Left colon (tissue), 2 donors: ENCODE measurements at places on chromosomes 1 and 21. TPM values are rescaled to one million over a fixed set of nuclear protein-coding genes. Genes with fewer than 3 reads are reported as not detected.

- no peak for DNase-seq
Measured at GRCh38 chr1:235021815-235022214, 106.8 kb downstream of the TOMM20 start.

- DNase-seq = no peak
Measured at GRCh38 chr1:244955661-244956060, 91.3 kb upstream of the HNRNPU start.

The ZNF672 gene
- 36.2 TPM for total RNA-seq

The PPIAL4G gene
- not detected for total RNA-seq

DNA sequence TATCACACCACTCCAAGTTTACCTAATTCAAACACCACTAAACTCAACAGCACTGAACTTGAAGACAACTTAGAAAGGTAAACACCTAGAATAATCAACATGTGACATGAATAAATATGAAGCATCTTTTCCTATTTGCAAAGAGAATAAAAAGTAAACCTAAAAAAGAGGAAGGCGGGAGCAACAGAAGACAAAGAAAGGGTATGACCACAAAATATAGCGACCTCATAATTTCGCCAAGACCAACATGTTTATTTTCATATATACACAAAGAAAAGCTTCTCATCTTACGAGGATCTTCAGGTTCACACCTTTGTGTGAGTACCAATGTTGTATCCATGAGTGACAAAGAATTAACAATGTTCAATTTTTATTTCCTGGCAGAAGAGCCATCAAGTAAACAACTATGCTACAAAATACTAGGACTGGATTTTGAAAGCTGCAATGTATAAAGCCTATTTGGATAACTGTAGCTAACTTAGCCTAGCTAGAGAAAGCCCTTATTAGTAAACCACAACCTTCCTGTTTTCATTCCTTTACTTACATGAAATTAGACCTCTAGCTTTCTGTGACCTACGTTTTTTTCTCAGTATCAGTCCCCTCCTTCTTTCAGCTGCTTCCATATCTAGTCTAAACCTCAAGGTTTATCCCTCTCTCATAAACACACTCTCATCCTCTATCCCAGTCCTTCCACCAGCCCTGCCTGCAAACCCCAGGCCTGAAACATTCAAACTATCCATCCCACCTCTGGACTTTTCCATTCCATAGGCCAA lies 21.3 kb upstream of the PHTF1 start:
- DNase-seq = no peak

The ARMH1 gene
- total RNA-seq = 1.1 TPM

GRCh38 chr1:228364706-228365213 lies 41.9 kb downstream of the TRIM11 start:
- no peak for DNase-seq

GRCh38 chr1:247204177-247204647 lies 32.4 kb upstream of the ZNF124 start:
- DNase-seq = no peak

DNA sequence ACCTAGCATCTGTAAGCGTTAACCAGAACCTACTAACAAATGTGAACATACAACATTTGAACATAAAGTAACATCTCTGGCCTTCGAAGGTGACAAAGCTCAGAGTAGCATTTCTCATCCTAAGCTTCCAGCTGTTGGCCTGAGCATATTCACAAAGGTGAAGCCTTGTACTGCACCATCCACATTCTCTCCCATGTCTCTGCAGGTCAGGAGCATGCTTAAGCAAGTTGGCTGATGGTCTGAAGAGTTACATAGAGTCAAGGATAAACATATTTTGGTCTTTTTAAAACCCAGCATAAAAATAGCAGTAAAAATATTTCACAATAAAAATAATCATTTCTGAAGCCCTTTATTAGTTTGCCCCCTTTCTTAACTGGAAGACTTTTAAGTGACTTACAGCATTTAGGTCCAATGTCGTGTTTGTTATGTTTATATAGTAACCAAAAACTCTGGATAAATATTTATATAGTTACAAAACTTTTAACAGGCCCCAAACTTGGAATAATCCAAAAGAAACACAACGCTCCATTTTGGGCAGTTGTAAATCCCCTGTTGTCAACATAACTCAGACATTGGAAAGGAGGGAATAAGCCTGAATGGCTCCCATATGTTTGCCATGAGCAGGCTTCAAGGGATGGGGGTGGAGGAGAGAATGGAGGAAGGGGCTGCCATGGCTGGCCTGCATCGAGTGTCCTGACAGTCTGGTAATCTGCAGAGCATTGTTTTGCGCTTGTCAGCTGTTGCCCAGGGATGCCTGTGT lies 42.8 kb upstream of the ENAH start:
- DNase-seq = no peak

GRCh38 chr1:107795441-107795840 lies 169.5 kb downstream of the VAV3 start:
- DNase-seq = no peak

The ATP6V1G3 gene
- total RNA-seq = not detected

DNA sequence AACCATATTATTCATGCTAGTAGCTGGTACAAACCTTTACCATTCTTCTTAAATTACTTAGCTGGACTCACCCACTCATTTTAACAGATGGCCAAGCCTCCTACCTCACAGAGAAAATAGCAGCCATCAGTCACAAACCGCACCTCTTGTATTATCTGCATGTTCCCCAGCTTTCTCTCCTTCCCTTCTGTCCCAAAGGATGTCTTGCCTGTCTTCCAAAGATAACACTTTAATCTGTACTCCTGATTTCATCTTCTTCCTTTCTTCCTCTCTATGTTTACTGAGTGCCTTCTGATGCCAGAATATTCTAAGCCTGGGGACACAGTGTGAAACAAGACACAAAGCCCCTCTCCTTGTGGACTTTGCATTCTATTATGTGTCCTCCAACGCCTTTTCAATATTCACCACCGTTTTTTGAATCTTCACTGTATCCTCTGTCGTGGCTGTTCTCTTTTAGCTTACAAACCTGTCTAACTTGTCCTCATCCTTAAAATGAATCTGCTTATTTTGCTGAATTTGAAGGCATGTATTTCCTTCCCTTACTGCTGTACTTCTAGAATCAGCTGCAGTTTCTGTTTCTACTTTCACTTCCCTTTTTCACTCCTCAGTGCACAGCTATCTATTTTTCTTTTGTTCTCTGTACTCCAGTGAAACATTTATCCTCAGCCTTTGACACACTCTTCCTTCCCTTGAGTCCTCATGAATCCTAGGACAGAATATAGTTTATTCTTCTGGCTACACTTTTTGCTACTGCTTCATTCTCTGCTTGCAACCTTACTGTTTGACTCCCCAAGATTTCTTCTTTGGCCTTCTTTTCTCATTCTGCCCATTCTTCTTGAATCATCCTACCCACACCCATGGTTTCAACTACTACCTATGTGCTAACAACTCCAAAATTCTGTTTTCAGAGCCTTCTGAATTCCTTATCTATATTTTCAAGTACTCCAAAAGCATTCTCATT lies 216.9 kb upstream of the SAMSN1 start:
- DNase-seq = no peak

DNA sequence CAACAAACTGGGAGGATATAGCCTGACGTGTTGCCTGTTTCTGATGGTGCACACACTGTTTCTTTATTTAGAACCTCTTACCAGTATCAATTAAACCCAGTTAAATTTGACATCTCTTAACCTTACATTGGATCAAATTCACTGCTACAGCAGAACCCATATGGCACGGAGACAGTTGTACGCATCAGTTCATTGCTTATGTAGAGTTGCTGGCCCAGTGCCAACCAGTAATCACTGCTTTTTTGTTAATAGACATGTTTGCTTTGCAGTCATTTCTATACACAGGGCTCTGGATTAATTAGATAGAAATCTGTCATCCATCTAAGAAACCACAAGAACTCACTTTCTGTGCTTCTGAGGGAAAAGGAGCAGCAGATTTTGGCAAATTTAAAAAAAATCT lies 154.0 kb downstream of the RWDD3 start:
- DNase-seq = no peak

The SLC2A5 gene
- 10.4 TPM for total RNA-seq

- DNase-seq = no peak
Measured at GRCh38 chr1:85864727-85865126, 156.5 kb upstream of the ZNHIT6 start.

The ASCL5 gene
- total RNA-seq = not detected

- no peak for DNase-seq
Measured at GRCh38 chr21:41378849-41379248, 17.0 kb downstream of the MX2 start.

The CLDN19 gene
- not detected for total RNA-seq

DNA sequence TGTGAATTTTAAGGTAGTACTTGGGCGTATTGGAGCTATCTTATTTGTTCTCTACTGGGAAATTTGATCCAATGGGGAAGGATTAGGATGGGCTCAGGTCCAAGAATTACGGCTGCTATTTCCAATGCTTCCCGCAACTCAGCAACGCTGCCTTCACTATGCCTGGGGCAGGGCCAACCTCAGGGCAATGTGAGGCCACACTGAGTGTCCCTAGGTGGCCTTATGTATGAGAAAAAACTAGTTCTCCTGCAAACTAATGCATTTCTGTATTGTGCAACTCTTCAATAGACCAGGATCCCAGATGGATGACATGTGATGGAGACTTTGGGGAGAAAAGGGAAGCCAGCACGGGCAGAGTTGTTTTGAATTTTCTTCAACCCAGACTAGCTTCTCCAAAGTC lies 168.1 kb downstream of the DUSP10 start:
- no peak for DNase-seq

DNA sequence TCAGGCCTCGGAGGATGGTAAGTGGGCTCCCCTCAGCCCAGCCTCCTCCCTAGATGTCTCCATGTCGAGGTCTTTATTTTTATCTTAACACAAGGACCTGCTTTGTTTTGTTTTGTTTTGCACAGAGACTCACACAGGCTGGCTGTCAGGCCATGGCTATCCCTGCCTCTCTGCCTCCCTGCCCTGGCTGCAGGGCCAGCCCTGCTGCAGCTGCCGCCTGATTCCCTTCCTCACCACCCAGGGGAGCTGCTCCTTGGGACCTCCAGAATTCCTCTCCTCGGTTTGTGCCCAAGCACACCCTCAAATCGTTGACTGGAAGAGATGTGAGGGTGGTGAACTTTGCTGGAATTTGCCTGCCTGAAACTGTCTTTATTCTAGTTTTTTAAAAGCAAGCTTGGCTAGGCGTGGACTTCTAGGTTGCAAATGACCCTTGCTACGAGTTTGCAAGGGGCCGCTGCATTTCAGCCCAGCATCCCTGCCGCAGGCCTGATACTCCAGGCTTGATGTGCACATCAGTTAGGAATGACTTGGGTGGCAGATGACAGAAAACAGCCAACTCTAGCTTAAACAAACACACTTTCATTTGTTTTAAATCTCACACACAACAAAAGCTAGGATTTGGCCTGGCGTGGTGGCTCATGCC lies 37.1 kb downstream of the WNT9A start:
- no peak for DNase-seq

- no peak for DNase-seq
Measured at GRCh38 chr21:36127977-36128376, 6.9 kb upstream of the CBR3 start.

GRCh38 chr1:150151291-150152181 lies 1.8 kb downstream of the PLEKHO1 start:
- peak; percentile 63 for DNase-seq

The SMG7 gene
- 53.4 TPM for total RNA-seq

- DNase-seq = no peak
Measured at GRCh38 chr1:4305526-4306301, 348.7 kb upstream of the AJAP1 start.

The KCNH1 gene
- 0.27 TPM for total RNA-seq

DNA sequence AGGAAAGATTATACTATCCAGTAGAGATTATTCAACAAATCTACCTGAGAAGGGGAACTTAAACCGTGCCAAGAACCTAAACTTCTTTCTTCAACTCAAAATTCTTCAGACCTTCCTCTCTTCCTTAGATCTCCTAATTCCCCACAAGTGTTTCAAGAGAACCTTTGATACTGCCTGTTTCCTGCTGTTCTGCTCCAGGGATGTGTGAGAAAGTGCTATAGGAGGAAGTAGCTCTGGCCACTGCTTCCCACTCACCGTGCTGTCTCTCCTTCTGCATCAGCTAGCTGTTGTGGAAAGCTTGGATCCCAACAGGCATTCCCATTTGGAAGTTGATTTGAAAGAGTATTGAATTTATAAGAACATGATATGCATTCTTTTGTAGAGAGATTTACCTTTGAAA lies 4.5 kb upstream of the NOS1AP start:
- DNase-seq = no peak

DNA sequence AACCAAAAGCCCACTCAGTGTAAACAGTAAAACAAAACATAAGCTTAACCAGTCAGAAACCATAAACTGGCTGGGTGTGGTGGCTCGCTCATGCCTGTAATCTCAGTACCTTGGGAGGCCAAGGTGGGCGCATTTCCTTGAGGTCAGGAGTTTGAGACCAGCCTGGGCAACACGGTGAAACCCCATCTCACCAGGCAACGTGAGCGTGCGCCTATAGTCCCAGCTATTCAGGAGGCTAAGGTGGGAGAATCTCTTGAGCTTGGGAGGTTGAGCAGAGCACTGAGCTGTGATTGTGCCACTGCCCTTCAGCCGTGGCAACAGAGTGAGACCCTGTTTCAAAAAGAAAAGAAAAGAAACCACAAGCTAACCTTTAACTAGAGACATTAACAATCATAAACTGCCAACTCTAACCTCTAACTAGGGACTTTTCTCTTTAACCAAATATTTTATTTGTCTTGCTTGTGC lies 13.1 kb upstream of the PRRC2C start:
- no peak for DNase-seq

DNA sequence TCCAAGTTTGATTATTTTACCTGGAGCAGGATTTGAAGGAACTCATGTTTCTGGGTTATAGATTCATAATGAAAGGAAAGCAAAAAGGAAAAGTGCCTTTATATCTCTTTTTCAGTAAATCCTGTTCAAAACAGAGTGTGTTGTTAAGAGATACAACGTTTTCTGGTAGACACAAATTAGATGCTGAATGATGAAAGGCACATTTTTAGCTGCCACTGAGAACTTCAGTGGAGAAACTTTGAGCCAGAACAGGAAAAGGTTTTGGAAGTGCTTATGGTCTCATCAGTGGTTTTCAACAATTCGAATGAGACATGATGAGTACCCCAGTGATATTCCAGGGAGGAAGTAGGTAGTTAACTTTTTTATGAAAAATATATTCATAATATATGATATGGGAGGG lies 338.0 kb upstream of the C1orf87 start:
- DNase-seq = no peak

GRCh38 chr1:65456481-65456880 lies 36.0 kb downstream of the LEPR start:
- no peak for DNase-seq
